ENCODE measurements at places on chromosomes 6 and 20.

GRCh38 chr20:62650551-62651284 is 8.4 kb downstream of the SLCO4A1 start:
- no peak for DNase-seq

- DNase-seq: no peak
These were observed 73.9 kb downstream of the DCDC2 start for GRCh38 chr6:24284006-24284405.

DNA sequence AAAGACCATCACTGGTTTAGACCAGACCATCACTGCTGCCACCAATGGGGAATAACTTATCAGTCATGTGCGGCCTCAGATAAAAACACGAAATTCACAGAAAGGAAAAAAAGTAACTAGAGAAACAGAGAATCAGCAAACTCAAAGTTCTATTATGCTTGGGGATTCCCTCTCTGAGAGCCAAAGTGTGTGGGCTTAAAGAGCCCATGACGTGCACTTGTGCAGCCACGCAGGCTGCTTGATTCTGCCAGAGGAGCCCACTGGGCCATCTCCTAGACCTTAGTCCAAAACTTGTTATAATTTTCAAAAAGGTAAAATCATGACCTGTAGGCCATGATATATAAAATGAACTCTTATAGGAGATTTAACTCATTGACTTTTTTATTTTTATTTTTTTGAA is 15.2 kb downstream of the RAB44 start:
- no peak for DNase-seq

GRCh38 chr6:106456756-106457155 is 96.2 kb downstream of the CRYBG1 start:
- DNase-seq: no peak

DNA sequence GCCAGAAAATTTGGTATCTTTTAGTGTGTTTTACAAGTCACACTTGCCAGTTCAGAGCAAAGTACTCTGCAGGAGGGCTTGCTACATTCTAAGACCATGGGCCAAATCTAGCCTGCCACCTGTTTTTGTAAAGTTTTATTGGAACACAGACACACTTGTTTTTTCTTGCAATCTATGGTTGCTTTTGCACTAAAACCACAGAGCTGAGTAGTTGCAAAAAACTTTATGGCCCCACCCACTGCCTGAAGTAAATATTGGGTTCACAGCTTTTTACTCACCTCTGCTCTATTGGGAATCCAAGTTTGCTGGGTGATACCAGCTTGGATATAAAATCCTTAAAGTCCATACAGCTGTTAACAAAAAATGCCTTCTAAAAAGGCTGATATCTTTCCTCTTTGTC is 109.0 kb downstream of the ZFP64 start:
- DNase-seq: no peak

GRCh38 chr20:62064770-62065673 is 659 bp downstream of the TAF4 start:
- no peak for DNase-seq

All from stimulated activated CD8-positive, alpha-beta memory T cell treated with anti-CD3 and anti-CD28 coated beads, Interleukin-4, amount 100 ng/mL, for 1 hour (primary cell).